ENCODE measurements at places on chromosomes 2 and 18.
A peak's percentile ranks its signal among the peaks of the same experiment; 100 is the strongest.

DNA sequence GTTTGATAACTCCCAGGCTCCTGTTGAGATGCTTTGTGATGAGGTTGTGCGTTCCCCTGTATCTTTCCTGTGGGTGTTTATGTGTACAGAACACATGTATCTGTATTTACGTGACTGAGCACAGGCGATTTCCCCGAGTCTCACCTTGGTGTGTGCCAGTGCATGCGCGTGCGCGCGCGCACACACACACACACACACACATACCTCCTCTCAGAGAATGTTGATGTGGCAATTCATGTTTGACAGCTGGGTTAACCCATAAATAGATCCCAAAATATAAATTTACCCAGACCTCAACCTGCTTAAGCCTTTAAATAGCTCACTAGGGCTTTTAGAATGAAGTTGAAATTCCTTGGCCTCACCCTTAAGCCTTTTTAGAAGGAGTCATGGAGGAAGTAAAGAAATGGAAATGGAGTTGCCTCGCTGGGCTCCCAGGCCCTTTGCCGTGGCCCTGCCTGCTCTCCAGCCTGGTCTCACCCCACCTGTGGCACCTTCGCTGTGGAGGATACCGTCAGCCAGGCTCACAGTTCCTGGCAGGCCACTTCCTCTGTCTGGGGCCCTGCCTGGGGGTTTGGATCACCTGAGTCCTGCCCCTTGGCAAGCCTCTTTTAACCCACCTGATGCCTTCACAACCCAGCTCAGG is 20.3 kb downstream of the AGAP1 start:
- DNase-seq = no peak

DNA sequence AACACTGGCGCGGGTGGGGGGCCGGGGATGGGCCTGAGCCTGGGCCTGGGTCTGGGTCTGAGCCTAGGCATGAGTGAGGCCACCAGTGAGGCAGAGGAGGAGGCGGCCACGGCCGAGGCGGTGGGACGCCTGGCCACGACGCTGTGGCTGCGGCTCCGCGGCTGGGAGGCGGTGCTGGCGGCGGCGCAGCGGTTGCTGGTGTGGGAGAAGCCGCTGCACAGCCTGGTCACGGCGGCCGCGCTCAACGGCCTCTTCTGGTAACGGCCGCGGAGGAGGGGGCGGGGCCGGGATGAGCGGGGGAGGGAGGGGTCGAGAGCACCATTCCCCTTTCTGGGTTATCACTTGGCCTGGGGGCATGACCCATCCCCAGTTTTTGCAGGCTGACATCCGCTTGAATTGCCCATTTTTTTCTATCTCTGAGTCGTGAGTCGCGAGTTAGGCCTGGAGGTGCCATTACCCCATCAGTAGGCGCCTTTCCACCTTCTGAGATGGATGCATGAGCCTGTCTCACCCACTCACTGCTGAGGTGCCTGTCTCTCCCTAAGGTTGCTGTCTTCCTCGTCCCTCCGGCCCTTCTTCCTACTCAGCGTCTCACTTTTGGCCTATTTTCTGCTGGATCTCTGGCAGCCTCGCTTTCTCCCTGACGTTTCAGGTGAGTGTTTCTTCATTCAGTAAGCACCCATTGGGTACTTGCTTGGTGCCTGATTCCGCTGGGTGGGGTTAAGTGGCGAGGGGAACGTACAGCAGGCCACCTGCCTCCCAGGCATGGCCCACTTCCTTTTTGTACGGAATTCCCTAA is 501 bp downstream of the RETREG2 start:
- DNase-seq = peak; percentile 60

GRCh38 chr18:75192899-75193298 is 16.0 kb downstream of the PTGR3 start:
- DNase-seq = no peak

DNA sequence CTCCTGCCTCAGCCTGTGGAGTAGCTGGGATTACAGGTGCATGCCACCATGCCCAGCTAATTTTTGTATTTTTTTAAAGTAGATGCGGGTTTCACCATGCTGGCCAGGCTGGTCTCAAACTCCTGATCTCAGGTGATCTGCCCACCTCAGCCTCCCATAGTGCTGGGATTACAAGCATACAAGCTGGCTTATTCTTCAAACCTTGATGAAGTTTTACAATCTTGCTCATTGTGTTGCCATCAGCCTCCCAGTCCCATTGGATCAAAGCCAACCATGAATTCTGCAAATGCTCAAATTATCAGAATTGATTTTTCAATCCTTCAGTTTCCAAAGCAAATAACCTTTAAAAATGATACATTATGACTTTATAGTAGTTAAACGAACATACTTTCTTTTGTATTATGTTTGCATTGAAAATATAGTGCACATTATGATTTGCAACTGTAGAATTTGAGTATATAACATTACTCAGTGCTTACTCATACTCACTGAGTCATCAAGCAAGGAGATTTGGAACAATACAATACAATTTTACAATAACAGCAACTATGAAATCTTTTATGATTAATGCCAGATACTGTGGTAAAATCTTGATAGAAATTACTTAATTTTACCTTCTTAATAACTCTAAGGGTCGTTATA is 1491.9 kb upstream of the CELF4 start:
- no peak for DNase-seq

GRCh38 chr2:33909945-33910695 is 311.0 kb upstream of the FAM98A start:
- no peak for DNase-seq

GRCh38 chr2:19125901-19126680 is 232.3 kb downstream of the OSR1 start:
- DNase-seq = no peak

- DNase-seq = no peak
Observed at GRCh38 chr2:237647176-237648015, 20.0 kb downstream of the LRRFIP1 start.

GRCh38 chr2:217715484-217715883 is 287.3 kb downstream of the TNS1 start:
- no peak for DNase-seq

- no peak for DNase-seq
Observed at GRCh38 chr2:196635156-196635555, 4.4 kb upstream of the CCDC150 start.

DNA sequence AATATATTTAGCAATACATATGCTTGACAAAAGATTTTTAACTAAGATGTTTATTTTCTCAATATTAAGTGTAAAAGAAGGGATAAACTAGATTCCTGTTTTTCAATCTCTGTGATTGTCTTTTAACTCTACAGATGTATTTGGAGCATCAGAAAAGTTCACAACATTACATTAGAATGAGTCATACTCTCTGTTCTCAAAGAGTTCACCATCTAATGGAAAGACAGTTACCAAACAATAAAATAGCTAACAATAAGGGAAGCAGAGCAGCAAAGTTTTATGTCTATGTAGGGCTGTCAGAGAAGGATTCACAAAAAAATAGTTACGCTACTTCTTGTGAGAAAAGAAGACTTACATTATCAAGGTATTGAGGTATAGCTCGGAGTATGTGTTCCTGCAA is 109.2 kb upstream of the MAP2 start:
- no peak for DNase-seq

DNA sequence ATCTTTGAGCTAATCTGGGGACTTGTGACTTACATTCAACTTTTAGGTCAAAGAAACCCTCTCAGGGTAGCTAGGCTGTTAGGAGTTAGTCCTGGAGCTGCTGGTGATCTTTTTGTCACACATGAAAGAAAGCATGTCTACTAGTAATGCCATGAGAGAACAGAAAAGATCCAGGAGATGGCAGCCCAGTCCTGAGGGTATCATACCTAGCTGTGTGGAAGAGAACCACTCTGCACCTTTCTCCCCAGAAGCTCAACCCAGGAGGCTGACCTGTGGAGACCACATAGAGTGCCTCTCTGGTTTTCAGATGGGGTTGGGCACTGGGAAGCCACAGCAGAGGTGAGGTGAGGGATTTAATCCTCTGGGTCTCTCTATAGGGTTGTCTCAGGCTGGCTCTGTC is 460.2 kb upstream of the UBE2E3 start:
- no peak for DNase-seq

- DNase-seq = no peak
Observed at GRCh38 chr2:128270672-128271596, 47.7 kb downstream of the HS6ST1 start.

DNA sequence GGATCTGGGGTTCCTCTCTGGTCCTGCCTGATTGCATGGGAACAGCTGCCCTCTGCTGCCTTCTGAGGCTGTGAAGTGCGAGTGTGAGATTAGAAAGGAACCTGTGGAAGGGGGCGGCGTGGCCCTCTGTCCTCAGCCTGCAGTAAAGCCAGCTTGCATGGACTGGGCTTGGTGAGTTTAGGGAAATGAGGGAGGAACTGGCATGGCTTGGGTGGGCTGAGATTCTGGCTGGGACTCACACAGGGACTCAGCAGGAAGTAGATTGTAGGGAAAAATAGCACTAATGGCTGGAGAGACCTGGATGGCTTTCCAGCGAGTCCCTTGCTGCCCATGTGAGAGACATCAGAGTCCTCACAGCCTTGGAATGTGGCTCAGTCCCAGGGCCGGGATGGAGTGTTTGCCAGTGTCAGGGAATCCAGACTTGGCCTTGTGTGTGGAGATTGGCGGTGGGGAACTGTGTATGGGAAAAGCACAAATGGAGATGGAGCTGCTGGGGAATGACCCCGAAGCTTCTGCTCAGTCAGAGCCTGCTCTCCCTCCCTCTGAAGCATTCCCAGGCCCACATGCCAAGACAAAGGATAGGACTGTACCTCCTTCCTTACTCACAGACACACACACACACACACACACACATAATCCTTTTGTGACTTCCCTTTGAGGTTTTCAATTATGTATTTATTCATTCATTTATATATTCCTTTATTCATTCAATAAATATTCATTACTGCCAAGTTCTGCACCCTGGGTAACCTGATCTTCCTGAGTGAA is 115.4 kb downstream of the ACAA2 start:
- DNase-seq = no peak

DNA sequence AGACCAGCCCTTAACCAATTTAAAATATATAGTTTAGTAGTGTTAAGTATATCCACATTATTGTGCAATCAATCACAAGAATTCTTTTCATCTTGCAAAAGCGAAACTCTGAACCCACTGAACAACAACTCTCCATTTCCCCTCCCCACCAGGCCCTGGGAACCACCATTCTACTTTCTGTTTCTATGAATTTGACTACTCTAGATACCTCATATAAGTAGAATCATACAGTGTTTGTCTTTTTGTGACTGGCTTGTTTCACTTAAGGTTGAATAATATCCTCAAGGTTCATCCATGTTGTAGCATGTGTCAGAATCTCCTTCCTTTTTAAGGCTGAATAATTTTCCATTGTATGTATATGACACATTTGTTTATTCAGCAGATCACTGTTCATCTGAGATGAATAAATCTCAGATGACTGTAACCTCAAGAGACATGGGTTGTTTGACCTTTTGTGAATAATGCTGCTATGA is 8.1 kb upstream of the SOS1 start:
- DNase-seq = no peak

- no peak for DNase-seq
Observed at GRCh38 chr18:12048010-12048826, 45.4 kb upstream of the ANKRD62 start.

DNA sequence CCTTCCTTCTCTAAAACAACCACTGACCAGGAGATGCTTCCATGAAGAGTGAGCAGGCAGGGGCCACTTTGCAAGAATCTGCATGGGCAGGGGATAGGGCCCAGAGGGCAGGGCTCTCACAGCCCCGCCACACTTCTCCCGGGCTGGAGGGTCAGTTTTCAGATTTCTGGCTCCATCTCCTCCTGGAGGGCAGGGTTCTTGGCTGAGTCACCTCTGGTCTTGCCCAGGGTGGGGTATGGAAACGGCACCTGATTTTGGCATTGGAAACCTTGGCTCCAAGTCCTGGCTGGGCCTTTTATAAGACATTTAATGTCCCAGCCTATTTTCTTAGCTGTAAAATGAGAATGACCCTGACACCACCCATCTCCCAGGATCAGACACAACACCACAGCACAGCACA is 27.6 kb upstream of the ASPRV1 start:
- DNase-seq = no peak

- no peak for DNase-seq
Observed at GRCh38 chr2:128271597-128271910, 47.1 kb downstream of the HS6ST1 start.

- no peak for DNase-seq
Observed at GRCh38 chr2:213089438-213089837, 62.0 kb downstream of the IKZF2 start.

GRCh38 chr2:25981596-25982272 is 563 bp downstream of the KIF3C start:
- DNase-seq = peak; percentile 64

- DNase-seq = no peak
Observed at GRCh38 chr2:99793022-99793421, 303.2 kb upstream of the REV1 start.

GRCh38 chr18:46728219-46728930 is 28.5 kb downstream of the ST8SIA5 start:
- DNase-seq = no peak

DNA sequence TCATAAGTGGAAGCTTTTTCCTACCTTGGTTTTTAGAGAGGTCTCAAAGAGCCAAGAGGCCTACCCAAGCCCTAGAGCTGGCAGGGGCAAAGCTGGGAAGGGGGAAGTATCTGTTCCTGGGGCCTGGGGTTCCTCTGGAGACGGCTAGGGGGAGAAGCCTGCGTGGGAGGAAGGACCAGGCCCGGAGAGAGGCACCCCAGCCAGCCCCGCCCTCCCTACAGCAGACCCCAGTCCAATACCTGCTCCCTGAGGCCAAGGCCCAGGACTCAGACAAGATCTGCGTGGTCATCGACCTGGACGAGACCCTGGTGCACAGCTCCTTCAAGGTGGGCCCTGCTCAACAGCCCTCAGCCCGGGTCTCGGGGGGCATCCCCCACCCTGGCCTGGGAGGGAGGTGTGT is 2.2 kb downstream of the CTDSP1 start:
- no peak for DNase-seq

GRCh38 chr2:164335947-164336346 is 285.3 kb downstream of the GRB14 start:
- no peak for DNase-seq

DNA sequence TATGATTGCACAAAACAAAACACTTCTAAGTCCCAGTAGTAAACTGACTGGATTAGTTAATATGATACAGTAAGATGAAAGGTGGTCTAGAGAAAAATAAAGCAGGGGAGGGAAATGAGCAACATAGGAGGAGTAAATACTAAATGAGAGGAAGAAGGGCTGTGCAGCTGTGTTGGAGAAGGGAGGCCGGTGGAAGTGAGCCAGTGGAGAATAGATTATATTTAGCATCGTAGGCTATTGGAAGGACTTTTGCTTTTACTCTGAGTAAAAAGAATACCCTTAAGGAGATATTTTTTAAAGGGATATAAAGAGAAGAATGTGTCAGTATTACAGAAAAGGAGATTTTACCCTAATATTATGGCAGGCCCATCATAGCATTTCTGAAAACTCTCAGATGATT is 12.7 kb downstream of the WDR75 start:
- DNase-seq = no peak

DNA sequence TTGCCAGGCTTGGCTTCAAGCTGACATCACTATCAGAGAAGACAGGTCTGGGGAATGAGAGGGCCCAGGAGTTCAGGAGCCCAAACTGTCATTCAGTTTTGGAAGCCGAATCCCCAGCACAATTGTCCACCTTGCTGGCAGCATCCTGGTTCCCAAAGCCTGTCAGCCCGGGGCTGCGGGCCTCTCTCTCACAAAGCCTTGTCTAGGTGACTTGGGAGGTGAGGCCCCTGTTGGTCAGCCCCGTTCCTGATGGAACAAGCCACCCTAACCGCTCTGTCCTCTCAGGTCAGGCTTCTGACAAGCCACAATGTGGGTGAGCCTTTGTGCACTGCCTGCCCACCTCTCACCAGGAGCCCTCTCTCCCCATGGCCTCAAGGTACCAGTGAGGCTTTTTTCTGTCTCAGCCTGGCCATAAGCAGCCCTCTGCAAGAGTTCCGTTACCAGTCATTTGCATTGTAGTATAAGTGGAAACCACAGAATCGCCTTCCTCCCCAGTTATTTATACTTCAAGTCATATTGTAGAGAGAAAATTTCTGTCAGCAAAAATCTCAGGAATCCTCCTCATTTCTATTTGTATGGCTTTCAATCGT is 100.6 kb downstream of the MSH2 start:
- DNase-seq = no peak

All from GM13976 (cell line).